Right atrium auricular region (tissue), 2 donors: ENCODE measurements at places on chromosomes 2 and 18.
A peak's percentile ranks its signal among the peaks of the same experiment; 100 is the strongest.

DNA sequence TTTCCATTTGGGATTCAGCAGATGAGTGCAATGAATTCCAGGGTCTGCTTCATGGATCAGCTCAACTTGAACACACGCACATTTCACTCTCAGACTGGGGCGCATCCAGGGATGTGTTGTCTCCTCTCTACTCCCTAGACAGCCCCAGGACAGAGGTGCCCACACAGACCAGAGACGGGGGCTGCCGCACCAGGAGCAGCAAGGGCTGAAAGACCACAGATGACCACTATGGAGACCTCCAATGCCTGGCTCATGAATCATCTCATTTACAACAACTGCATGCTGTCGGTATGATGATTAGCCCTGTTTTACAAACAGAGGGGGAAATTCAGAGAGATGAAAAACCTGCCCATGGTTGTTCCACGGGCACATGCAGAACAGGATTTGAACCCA is 63.1 kb downstream of the CYP26B1 start:
- H3K27me3 ChIP-seq, result no peaks in the 10 kb centered on the region
- H3K4me1 ChIP-seq, result no peaks in the 10 kb centered on the region
- no peak for DNase-seq

DNA sequence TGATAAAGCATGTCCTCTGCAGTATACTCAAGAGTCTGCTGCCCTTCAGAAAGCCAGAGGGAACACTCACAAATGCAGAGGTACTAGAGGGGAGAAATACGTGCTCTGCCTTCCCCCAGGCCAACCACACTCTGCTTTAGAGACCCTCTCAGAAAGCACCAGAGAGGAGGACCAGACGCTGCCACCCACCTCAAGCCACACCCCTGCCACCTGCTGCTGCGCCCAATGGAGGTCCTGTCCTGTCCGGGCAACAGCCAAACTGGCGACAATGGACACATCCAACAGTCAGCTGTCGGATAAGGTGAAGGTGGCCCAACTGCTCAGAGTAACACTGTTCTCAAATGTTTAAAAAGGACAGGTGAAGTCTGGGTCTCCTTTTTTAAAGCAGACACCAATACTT is 44.6 kb downstream of the FAM168B start:
- H3K27ac ChIP-seq, result no peak overlapping the region
- DNase-seq, result no peak
- peaks cover 71% of the 10 kb centered on the region for H3K36me3 ChIP-seq
- no peak overlapping the region for H3K4me3 ChIP-seq
- no peaks in the 10 kb centered on the region for H3K27me3 ChIP-seq

DNA sequence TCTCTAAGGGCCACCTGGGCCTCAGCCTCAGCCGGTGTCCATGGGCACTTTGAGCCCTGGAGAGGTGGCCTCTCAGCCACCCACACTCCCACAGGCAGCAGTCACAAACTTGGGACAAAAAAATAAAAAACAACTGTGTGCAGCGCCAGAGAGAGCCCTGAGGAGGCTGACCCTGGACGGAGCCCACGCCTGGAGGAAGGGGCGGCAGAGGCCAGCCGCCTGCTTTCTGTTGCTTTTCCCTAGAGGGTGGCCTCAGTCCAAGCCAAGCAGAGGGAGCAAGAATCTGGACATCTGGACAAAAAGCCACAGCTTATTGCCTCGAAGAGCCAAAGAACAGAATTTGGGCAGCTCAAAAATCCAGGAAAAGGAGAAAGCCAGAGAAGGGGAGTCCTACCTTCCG is 43.3 kb upstream of the LDLRAD4 start:
- no peak for DNase-seq
- no peak overlapping the region for H3K4me3 ChIP-seq
- no peak overlapping the region for H3K27ac ChIP-seq

GRCh38 chr2:109736177-109736827 is 57.8 kb upstream of the RGPD5 start:
- H3K36me3 ChIP-seq, result no peaks in the 10 kb centered on the region
- H3K4me1 ChIP-seq, result no peaks in the 10 kb centered on the region
- peak; percentile 76 for DNase-seq
- H3K27me3 ChIP-seq, result no peaks in the 10 kb centered on the region
- H3K27ac ChIP-seq, result no peak overlapping the region

DNA sequence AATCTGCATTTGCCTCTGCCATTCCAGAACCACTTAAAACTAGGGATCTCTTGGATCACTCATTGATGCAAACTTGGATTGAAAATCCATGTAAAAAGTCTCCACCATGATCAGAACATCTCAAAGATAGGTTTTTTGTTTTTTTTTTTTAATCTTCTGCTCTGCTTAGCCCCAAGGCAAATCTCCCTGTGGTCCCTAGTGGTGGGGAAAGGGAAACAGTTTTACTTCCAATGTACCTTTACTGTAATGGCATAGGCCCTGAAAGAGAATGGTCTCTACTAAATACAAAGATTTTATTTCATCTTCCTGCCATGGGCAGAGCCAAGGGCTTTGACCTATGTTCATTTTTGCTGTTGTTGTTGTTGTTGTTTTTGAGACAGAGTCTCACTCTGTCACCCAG is 78.4 kb downstream of the KANSL1L start:
- no peaks in the 10 kb centered on the region for H3K4me1 ChIP-seq
- H3K27ac ChIP-seq, result no peak overlapping the region
- no peaks in the 10 kb centered on the region for H3K27me3 ChIP-seq
- DNase-seq, result no peak
- no peak overlapping the region for H3K4me3 ChIP-seq

- DNase-seq, result no peak
- H3K36me3 ChIP-seq, result no peaks in the 10 kb centered on the region
- H3K27ac ChIP-seq, result no peak overlapping the region
Observed at GRCh38 chr2:225842939-225843338, 443.4 kb downstream of the NYAP2 start.
